ENCODE measurements at places on chromosomes 3 and 15.

DNA sequence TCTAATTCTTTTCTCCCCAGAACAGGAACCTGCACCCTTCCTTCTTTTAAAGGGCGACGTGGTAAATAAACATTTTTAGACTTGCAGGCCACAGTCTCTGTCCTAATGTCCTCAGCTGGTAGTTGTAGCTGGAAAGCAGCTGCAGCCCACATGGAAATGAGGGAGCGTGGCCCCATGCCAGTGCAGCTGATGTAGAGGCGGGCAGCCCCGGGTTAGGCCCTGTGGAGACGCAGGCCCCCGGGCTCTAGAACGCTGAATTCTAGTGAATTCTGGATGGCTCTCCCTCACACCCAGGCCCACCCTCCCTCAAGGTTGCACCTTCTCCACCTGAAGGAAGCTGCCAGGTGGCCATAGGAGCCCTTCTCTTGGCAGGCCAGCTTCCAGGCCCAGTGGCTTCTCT, 52.3 kb downstream of the PGPEP1L start:
- DNase-seq = no peak

GRCh38 chr3:179673523-179673922, 20.7 kb downstream of the USP13 start:
- DNase-seq = no peak

- no peak for DNase-seq
Measured at GRCh38 chr3:46221391-46221790, 13.3 kb upstream of the CCR1 start.

DNA sequence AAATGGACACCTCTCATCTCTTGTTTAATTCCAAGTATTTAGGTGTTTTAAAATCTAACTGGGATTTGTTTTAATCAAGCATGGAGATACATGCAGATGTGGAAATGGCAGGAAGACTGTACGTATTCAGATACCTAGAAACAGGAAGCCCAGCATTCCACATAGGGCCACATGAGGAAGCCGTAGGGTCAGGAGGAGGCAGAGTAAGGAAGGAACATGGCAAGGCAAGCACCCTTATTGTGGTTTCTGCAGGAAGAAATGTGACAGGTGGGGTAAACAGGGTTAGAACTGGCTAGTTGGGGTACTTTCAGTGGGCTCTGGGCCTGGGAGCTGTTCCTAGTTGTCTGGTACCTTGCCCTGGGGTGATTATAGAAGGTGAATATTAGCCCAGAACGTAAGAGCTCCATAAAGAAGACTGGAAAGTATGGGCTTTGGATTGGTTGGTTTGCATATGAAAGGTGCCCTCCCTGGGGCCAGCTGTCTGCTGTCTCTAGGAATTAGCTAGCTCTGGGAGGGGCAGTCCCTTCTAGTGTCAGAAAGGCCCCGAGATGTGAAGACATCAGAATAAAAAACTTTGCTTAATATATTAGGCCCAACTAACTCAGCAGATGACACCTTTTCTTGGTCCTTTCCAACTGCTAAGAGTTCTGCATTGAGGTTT, 107.7 kb upstream of the CADPS start:
- DNase-seq = no peak

GRCh38 chr3:187521546-187521945, 148.6 kb downstream of the SST start:
- DNase-seq = no peak

GRCh38 chr3:139716908-139717485, 39.2 kb upstream of the NMNAT3 start:
- DNase-seq = no peak

DNA sequence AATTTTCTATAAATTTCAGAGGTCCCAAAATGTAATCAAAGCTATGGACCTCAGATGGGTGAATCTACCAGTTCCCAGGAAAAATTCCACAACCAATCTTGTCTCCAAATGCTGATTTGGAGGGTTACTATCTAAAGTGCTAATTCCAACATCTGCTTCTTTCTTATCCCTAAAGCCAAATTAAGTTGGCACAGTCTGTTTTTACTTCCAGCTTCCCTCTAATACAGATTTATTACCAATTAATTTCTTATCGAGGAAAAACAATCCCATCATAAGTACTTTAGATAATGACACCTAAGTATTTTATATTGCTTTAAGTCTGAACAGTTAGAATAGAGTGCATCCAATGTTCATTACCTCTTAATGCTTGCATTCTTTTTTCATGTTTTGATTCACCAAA, 12.9 kb upstream of the TAFA4 start:
- DNase-seq = no peak

DNA sequence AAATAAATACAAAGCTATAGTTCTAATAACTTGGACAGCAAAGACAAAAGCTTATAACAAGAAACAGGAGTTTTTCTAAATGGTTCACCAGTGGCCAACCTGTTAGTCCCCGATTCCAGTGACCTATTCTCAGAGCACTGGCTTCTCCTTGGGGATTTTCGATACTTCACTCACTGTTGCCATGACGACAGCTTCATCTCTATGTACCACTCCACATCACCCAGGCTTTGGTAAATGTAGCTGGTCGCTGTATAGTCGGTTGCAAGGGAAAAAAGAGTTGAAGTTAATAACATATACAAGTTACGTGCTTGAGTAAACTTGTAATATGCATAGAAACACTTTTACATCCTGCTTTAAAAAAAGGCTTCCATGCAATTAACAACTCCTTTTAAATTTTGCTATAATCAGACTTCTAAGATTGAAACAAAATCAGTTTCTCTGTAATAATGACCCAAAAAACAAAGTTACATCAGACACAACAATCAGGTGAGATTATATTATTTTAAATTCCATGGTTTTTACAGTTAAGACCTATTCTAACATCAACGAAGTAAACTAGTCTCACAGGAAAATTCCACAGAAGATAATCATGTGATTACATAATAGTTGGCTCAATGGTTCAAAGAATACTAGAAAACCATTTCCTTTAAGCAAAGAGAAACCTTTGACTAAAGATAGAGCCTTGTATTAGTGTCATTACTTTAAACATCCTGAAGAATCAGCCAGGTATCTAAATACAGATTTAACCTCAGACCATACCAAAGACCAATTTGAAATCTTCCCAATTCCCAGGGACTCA, 2.9 kb downstream of the CCNL1 start:
- DNase-seq = no peak
